SK-N-MC (cell line): ENCODE measurements at places on chromosomes 5 and 9.

DNA sequence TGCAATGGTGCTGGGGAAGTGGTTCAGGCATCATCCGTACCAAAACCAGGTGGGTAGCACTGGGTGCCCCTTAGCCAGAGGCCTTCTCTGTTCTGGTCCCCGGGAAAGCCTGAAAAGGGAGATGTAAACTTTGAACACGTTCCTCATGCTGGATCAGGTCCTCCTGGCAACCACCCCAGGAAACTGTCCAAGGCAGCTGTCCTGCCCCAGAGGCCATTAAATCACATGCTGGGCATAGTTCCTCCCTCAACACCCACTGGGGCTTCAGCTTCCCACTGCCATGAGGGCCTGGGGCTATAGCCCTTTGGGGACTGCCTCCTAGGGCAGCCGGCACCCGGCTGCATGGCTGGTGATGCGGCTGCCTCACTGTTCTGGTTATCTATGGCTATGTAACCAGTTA, 228.9 kb upstream of the MVB12B start:
- DNase-seq, result no peak

- DNase-seq, result no peak
Measured at GRCh38 chr9:136921307-136921706, 23.2 kb downstream of the FBXW5 start.

DNA sequence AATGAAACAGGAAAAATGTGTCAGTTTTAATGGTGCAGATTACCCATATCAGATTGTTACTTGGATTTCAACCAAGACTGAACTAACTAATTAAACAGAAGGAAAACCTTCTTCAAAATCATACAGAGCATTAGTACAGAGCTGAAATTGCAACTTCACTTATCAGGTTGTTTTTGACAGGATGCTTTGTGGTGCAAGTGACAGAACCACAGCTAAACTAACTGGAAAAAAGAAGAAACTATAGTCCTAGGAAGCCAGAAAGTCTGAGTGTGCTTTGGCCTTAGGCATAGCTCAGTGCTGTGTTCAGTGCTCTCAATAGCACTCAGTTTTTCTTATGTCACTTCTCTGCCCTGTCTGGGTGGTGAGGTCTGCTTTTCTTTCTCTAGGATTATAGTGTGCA, 267.4 kb downstream of the CHSY3 start:
- no peak for DNase-seq

DNA sequence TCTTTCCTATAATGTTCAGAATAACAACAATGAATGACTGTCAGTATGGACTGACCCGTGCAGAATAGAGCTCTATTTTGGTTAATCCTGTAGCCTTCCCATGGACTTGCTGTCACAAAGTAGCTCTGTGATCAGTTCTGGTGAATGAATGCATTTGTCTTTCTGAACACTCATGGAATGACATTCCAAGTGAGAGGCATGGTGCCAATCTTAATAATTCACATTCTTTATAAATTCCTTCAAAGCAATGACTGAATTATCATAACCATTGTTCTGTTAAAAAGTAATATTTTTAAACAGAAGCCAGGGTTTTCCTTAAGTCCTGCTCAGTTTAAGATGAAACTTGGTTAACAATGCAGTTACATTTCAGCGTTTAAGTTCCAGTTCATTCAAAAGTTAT, 360.5 kb downstream of the ICE1 start:
- no peak for DNase-seq

- no peak for DNase-seq
Measured at GRCh38 chr5:122150215-122150614, 20.9 kb downstream of the ZNF474 start.

GRCh38 chr5:121819682-121820261, 31.9 kb upstream of the FTMT start:
- no peak for DNase-seq

DNA sequence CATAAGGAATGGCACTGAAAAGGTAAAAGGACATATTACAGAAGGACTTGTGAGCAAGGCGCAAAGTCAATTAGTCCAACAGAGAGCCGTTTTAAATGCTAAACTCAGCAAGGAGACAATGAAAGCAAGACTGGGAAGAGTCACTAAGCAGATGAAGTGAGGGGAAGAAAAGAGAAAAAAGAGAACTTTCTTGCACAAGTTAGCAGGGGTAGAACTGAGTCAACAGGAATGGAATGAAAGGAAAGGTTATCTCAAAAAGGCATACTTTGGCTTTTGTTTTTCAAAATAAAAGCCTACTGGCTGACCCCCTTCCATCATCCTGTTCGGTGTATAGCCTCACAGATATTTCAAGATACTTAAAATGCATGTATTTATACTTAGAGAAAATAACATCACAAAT, 75.0 kb downstream of the NR6A1 start:
- DNase-seq, result no peak

GRCh38 chr9:137690930-137691645, 72.3 kb downstream of the EHMT1 start:
- no peak for DNase-seq

DNA sequence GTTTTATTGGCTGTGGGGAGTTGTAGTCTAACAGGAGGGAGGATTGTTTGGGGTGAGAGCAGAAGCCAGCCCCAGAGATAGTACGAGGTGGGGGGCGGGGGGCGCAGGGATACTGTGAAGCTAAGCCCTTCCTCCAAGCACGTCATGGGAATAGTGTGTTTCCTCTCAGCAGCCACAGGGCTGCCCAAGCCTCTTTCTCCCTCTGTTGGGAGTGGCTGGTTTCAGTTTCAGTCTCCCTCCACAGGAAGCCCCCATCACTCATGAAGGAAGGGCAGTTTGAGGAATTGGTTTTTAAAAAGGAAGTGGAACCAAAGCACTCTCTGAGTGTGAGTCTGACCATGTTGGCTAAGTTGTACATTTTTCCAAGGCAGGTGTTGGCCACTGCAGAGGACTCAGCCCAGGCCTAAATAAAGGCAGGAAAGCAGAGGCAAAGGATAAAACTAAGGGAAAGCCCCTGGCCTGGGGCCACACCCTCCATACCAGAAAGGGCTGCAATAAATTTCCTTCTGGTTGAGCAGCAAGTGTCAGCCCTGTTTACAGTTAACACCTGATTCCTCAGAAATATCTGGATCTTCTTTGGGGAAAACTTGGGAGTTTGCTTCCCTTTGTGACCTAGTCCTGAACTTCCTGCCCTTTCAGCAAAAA, 3.2 kb downstream of the RAB24 start:
- DNase-seq, result no peak

DNA sequence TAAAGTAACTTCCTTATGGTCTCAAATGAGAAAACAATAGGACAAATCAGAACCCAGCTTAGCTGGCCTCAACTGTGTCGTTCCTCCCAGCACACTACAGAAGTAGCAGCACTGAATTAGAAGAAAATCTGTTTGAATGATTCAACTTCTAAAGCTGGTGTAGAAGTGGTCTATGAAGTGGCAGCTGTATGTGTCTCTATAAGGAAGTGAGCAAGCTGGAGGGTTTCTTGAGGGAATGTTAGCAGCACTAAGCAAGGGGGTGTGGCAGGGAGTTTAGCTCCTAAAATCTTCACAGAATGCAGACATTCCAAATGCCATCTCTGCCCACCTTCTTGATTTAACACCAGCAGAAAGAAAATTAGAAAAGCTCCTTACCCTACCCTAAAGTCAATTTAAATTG, 4.1 kb downstream of the KLF9 start:
- DNase-seq, result no peak

GRCh38 chr5:72541501-72542225, 34.5 kb upstream of the ZNF366 start:
- no peak for DNase-seq

- no peak for DNase-seq
Measured at GRCh38 chr9:32339424-32339823, 45.0 kb upstream of the ACO1 start.

GRCh38 chr5:83911367-83911919, 190.8 kb upstream of the HAPLN1 start:
- no peak for DNase-seq

DNA sequence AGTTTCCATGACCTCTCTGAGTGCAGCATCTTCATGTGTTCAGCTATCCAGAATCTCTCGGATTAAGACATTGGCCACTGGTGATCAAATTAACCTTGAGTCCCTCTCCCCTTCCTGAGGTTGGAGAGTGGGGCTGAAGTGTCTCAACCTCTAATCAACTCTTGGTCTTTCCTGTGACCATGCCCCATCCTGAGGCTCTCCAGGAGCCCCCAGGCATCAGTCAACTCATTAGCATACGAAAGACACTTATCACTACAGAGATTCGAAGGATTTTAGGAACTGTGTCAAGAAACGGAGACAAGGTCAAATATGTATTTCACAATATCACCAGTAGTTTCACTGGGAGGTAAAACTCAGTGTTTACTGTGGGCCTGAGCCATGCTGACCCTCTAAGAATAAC, 130.2 kb upstream of the CCDC152 start:
- DNase-seq, result no peak

DNA sequence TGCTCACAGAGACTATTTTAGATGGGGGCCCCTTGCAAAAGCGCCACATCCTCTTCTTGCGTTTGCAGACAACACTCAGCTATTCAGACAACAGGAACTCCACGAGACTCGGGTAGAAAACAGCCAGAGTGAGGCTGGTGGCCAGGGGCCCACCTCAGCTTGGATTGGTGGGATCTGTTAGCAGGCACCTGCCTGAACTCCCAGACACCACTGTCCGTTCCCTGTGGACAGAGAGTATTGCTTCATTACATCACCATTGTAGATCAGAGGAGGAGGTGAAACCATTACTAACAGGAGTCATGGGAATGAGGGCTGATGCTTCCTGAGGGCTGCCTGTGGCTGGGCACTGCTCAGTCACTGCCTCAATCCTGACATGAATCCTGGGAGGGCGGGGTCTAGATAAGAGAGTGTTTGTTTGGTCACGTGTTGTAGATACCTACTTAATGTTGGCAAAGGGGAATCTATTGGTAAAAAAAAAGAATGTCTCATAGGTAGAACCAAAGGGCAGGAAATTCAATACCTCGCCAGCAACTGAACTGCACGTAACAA, 4.4 kb upstream of the RAPGEF1 start:
- DNase-seq, result no peak

- no peak for DNase-seq
Measured at GRCh38 chr5:9189681-9190080, 356.2 kb downstream of the SEMA5A start.

- DNase-seq, result no peak
Measured at GRCh38 chr9:126154869-126155268, 171.8 kb upstream of the MVB12B start.

GRCh38 chr5:60822285-60822556, 21.8 kb downstream of the ELOVL7 start:
- no peak for DNase-seq

DNA sequence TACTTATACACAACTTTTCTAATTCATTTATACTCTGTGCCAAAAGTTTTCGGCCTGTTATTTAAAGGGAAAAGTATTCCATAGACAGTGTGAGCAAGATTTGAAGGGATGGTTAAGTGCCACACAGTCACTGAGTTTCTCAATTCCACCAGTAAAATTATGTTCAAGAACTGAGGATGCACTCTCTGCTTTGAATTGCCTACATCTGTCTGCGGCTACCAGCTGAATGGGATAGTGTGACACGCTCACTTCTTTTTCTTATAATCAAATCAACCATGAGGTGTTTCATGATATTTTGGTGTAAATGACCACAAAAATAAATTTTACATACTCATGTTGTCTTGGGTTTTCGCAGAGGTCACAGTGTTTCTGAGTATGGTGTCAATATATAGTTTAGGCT, 218.4 kb upstream of the TMEM161B start:
- DNase-seq, result no peak

DNA sequence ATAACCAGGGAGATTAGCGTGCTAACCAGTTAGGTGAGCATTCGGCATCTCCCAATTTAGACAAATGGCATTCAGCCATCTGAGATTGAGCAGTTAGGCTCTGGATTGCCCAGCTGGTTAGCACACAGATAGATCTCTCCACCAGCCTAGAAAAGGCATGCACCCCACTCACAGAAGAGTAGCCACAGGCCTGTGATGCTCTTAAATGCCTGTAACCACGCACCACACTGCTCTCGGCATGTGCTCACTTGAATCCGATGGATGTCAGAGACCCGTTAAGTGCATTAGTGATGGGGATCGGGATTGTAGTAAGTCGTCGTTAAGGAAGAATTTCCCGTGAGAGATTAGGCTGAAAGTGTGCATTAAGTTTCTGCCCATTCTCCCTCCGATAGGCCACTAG, 23.0 kb downstream of the MARCHF6 start:
- no peak for DNase-seq

DNA sequence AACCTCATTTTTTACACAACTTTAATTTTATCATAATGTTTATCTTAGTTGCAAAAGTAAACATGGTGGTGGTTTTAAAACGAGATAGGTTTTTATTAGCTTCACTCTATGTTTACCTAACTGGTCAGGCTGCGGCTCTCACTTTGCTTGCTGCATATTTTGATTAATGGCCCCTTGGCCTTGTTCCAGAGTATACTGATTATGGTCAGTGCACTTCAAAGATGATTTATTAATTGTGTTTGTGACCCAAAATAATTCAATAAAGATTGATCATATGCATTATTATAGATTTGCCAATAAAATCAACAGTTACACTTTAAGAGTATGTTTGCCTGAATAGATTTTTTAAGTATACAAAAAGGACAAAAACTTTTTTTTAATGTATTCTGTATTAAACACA, 188.0 kb downstream of the XRCC4 start:
- no peak for DNase-seq

GRCh38 chr5:175693741-175694140, 35.9 kb downstream of the HRH2 start:
- no peak for DNase-seq

DNA sequence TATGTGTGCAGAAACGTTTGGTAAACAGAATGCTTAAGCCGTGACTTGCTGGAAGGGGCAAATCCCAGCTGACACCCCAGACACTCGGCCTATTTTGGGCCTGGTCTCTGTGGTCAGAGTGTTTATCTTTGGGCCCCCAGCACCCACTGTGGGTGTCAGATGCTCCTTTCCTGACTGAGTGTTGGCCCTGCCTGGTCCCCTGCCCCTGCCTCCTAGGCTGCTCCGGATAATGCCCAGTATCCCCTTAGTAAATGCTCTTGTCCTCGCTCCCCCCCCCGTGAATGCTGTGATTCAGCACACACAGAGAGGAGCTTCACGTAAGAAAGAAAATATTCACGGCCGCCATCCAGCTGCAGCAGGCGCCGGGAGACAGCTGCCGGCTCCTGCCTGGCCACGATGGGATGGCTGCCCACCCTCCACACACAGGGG, 11.3 kb upstream of the ANGPTL2 start:
- DNase-seq, result no peak

DNA sequence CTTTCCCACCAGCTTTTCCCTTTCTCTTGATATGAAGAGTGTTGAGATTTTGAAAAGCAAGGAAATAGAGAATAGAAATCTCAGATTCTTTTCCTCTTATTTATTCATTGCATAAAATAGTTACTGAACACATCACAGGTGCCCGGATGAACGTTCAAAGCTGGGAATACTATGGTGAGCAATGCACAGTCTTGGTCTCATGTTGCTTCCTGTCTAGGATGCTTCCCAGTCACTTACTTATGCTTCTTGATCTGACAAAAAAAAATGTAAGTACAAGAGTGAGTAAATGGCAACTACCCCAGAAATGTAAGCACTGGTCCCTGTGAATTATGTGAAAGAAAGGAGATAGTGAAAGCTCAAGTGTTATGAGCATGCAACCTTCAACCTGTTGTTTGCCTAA, 153.5 kb upstream of the S1PR3 start:
- no peak for DNase-seq
